ENCODE measurements at places on chromosomes 5 and 9. TPM values are rescaled to one million over a fixed set of nuclear protein-coding genes. Genes with fewer than 3 reads are reported as not detected.

The RNF183 gene
- total RNA-seq: not detected

The FGD3 gene
- total RNA-seq: 0.17 TPM

The TMEM232 gene
- 0.10 TPM for total RNA-seq

The PLAC8L1 gene
- total RNA-seq: not detected

The MCIDAS gene
- total RNA-seq: 2.5 TPM

The CARTPT gene
- not detected for total RNA-seq

The TSSK1B gene
- total RNA-seq: not detected

The ANP32B gene
- total RNA-seq: 280 TPM

The GAS1 gene
- 0.10 TPM for total RNA-seq

The HSPB3 gene
- not detected for total RNA-seq

The NEUROG1 gene
- total RNA-seq: not detected

The AK8 gene
- 0.85 TPM for total RNA-seq

The PIP5KL1 gene
- 1.5 TPM for total RNA-seq

The MED7 gene
- 14.5 TPM for total RNA-seq

The SH3GL2 gene
- 0.09 TPM for total RNA-seq

The CATSPER3 gene
- 0.59 TPM for total RNA-seq

The ACER2 gene
- 2.6 TPM for total RNA-seq

The DMRT3 gene
- not detected for total RNA-seq

The PRRC1 gene
- 51.4 TPM for total RNA-seq

The SPARC gene
- 16.4 TPM for total RNA-seq

The SLC4A9 gene
- total RNA-seq: 0.01 TPM

The FOXD4L6 gene
- not detected for total RNA-seq

The OTP gene
- total RNA-seq: 0.07 TPM

The GDA gene
- 1.3 TPM for total RNA-seq

The MEIKIN gene
- not detected for total RNA-seq

The LMAN2 gene
- 193 TPM for total RNA-seq

The TICAM2 gene
- 1.0 TPM for total RNA-seq

The OGN gene
- total RNA-seq: not detected

The NDUFS6 gene
- total RNA-seq: 123 TPM

The LRRTM2 gene
- total RNA-seq: not detected

The POU5F2 gene
- total RNA-seq: not detected

The EMB gene
- 5.4 TPM for total RNA-seq

The PHF24 gene
- 0.26 TPM for total RNA-seq

The IL13 gene
- not detected for total RNA-seq

The SPINK7 gene
- total RNA-seq: not detected

The SOHLH1 gene
- 0.09 TPM for total RNA-seq

The ANKRD20A1 gene
- total RNA-seq: 0.28 TPM

The LRRC14B gene
- not detected for total RNA-seq

The KLF4 gene
- 13.3 TPM for total RNA-seq
